ENCODE measurements at places on chromosomes 7 and 10.

GRCh38 chr10:12709000-12709401 is 292.5 kb downstream of the CCDC3 start:
- peak; percentile 56 for DNase-seq

- DNase-seq: no peak
Measured at GRCh38 chr7:111952783-111953182, 253.4 kb downstream of the DOCK4 start.

DNA sequence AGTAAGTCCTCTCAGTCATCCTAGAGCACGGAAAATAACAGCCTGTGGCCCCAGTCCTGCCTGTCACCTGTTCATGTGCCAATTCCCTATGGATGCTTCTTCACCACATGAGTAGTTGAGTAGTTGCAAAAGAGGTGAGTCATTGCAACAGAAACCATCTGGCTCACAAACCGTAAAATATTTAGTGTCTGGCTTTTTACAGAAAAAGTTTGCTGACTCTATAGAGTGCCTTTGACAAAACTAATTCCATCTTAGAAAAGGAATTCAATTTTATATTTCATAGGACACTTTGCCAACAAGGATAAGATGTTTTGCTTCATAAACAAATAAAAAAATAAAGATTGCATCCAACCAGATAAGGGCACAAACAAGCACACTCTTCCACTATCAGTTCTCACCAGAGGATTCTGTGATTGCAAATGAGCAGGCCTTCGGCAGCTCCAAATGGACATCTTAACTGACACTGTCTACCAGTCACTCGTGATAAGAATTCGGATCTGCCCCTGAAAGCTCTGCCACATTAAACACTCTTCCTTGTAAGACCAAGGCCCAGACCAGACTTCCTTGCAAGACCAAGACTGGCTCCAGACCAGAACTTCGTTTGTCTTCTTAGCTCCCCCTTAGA is 242.7 kb upstream of the SEMA3C start:
- DNase-seq: peak; percentile 98

DNA sequence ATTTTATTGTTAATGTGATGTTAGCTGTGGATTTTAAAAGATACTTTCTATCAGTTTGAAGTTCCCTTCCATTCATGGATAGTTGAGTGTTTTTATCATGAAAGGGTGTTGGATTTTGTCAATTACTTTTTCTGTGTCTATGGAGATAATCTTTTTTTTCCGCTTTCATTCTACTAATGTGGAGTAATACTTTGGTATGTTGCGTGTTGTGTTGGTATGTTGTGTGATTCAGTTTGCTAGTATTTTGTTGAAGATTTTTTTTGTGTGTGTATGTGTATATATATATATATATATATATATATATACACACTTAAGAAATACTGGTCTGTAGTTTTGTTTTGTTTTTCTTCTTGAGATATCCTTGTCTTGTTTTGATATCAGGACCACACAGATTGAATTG is 100.3 kb downstream of the CCSER2 start:
- DNase-seq: peak; percentile 6

All from IMR-90 (cell line).